ENCODE measurements at places on chromosomes 11 and 22.

DNA sequence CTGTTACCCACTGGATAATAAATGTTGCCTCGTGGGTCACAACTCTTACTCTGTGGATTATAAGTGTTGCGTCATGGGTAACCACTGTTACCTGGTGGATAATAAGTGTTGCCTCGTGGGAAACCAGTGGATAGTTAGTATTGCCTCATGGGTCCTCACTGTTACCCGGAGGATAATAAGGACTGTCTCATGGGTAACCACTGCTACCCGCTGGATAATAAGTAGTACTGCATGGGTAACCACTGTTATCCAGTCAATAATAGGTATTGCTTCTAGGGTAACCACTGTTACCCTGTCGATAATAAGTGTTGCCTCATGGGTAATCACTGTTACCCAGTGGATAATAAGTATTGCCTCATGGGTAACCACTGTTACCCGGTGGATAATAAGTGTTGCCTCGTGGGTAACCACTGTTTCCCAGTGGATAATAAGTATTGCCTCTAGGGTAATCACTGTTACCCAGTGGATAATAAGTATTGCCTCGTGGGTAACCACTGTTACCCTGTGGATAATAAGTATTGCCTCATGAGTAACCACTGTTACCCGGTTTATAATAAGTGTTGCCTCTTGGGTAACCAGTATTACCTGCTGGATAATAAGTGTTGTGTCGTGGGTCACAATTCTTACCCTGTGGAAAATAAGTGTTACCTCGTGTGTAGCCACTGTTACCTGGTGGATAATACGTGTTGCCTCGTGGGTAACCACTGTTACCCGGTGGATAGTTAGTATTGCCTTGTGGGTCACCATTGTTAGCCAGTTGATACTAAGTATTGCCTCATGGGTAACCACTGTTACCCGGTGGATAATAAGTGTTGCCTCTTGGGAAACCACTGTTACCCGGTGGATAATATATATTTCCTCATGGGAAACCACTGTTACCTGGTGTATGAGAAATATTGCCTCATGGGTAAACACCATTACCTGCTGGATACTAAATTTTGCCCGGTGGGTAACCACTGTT, 15.7 kb upstream of the NXPE4 start:
- no peak for DNase-seq

- DNase-seq, result no peak
These were observed 59.1 kb downstream of the NUP98 start for GRCh38 chr11:3738241-3738640.

DNA sequence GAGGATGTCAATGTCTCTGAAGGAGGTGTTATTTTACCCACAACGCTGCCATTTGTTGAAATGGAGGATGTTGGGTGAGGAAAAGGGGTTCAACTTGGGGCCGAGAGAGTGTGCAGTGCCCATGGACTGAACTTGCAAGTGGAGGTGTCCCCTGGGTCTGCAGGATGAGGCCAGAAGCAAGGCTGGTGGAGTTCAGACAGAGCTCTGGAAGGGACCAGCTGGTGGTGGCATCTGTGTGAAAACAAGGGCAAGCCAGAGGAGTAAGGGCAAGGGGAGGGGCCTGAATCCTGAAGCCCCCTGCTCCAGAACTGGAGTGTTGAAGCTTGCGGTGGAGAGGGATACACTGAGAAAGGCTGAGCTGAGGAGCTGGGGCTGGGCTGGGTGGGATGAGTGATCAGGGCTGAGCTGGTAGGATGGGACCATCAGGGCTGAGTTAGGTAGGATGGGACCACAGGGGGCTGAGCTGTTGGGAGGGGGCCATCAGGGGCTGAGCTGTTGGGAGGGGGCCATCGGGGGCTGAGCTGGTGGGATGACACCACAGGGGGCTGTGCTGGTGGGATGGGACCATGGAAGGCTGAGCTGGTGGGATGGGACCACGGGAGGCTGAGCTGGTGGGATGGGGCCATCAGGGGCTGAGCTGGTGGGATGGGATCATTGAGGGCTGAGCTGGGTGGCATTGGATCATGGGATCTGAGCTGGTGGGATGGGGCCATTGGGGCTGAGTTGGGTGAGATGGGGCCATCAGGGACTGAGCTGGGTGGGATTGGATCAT, 13.4 kb upstream of the CTSD start:
- no peak for DNase-seq

GRCh38 chr22:35625763-35626432, 8.8 kb upstream of the MB start:
- no peak for DNase-seq

DNA sequence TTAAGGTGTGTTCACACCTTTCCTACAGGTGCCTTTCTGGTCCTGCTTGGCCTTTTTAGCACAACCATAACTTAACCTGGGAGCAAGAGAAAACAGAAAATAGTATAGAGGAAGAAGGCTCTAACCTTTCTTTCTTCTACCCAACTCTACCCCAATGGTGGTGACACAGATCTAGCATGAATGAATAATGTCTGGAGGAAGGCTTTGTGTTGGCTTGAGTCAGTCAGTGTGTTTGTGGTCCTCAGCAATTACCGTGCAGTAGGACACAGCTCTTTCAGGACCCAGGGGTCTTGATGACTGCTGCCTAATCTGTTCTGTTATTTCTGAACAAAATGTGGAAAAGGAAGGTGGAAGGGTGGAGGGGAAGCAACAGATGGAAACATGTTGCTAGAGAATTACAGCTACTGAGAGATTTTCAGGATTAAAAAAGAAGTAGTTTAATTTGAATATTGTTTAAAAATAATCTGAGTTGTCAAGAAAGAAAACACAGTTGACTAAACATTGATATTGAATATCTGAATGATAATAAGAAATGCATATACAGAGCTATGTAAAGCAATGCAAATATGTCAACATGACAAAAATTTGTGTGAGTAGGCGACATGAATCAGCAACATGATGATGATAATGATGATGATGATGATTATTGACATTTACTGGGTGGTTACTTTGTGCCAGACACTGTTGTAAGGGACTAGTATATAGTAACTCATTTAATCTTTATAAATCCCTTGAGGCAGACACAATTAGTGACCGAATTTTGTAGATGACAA, 55.3 kb downstream of the AASDHPPT start:
- DNase-seq, result no peak

- DNase-seq, result no peak
These were observed 72.0 kb downstream of the PRR5L start for GRCh38 chr11:36367806-36368680.

- no peak for DNase-seq
These were observed 32.7 kb upstream of the CD82 start for GRCh38 chr11:44532809-44533208.

GRCh38 chr11:62370743-62371440, 33.6 kb downstream of the ASRGL1 start:
- DNase-seq, result peak; percentile 63

DNA sequence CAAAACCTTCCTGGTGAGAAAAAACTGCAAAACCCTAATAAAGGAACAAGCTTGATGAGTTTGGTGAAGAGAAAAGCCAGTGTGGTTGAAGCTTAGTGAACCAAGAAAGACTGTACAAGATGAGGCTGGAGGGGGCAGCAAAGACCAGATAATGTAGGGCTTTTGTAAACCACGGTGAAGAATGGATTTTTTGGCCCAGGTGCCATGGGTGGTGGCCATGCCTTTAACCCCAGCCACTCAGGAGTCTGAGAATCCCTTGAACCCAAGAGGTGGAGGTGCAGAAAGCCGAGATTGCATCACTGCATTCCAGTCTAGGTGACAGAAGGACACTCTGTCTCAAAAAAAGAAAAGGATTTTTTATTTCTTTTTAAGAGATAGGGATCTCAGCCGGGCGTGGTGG, 5.0 kb upstream of the ZDHHC5 start:
- DNase-seq, result no peak

- no peak for DNase-seq
These were observed 35.3 kb downstream of the C11orf65 start for GRCh38 chr11:108431997-108432396.

- DNase-seq, result no peak
These were observed 18.2 kb downstream of the DDX17 start for GRCh38 chr22:38487946-38488345.

GRCh38 chr22:21800552-21801303, 65.1 kb upstream of the YPEL1 start:
- DNase-seq, result no peak
